Activated naive CD4-positive, alpha-beta T cell treated with anti-CD3 and anti-CD28 coated beads, Interleukin-2, amount 50 U/mL, for 72 hours (primary cell): ENCODE measurements at places on chromosomes 12 and 14. TPM values are rescaled to one million over a fixed set of nuclear protein-coding genes. Genes with fewer than 3 reads are reported as not detected.

DNA sequence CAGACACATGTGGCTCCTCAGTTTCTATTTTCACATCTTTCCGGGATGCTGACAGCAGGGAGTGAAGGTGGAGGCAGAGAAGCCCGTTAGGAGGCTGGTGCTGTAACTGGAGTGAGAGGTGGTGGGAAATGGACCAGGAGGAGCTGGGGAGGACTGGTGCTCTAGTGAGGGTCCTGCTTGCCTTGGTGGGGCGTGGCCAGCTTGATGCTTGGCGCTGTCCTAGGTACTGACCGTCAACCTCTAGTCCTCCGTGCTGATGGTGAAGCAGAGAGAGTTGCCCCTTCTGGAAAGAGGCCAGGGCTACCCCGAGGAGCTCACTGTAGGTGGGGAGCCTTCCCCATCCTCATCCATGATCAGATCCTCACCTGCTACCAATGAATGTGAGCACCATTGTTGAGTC lies 1.4 kb downstream of the TRMT61A start:
- no peak for DNase-seq

DNA sequence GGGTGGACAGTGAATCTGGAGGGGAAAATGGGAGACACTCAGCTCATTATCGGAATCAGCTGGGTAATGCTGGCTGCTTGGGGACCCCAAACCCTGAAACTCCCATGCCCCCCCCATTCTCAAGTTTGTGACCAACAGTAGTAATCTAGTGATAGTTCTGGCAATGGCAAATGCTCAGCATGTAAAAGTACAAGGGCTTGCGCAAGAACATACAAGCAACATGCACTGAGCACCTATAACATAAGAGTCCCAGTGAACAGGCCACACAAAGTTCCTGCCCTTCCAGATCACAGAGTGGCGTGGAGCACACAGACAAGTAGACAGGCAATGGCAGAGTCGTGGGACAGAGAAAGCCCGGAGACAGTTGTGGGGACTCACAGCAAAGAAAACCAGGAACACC lies 407.9 kb downstream of the MED13L start:
- no peak for DNase-seq

- no peak for DNase-seq
Measured at GRCh38 chr12:75444429-75445136, 36.0 kb upstream of the GLIPR1 start.

GRCh38 chr12:67515679-67516340 lies 132.7 kb upstream of the DYRK2 start:
- no peak for DNase-seq

GRCh38 chr12:29234965-29235626 lies 86.0 kb downstream of the FAR2 start:
- no peak for DNase-seq

DNA sequence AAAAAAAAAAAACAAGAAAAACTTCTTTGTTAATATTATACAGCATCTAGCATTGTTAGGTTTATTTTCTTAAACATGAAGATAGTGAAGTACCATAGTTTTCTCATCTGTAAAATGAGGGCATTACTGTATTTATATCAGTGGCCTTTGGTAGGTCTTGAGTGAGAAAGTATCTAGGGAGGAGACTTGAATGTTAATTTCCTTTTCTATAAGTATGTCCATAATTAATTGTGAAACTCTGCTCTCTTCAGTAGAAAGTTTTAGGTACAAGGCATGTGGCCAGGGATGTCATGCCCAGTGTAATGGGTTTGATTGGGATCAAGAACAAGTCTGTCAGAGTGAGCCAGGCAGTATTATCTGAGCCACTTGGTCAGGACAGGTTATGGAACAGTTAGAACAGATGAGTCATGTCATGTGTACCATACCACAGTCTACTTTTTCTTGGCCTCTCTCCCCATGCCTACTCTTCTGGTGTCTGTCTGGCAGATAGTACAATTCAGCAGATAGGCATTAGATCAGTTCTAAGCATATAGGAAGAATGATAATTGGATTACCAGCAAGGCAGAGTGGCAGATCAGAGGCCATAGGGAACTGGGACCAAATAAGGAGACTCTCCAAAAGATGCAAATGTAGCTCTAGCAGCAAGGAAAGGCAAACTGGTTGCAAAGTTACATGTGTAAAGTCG lies 30.4 kb downstream of the FBXO34 start:
- DNase-seq = no peak

DNA sequence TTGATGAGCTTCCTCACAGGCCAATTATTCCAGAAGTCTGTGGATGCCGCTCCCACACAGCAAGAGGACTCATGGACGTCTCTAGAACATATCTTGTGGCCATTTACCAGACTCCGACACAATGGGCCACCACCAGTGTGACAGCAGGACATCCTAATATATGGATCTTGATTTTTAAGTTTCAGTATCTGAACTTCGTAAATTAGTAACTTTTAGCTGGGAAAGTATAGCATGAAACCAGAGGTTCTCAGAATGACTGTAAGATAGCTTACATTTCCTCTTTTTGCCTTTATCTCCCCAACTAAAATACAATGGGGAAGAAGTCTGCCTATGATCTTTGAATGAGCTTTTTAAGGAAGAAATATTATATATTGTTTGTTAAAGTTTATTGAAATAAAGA lies 87.0 kb downstream of the DNAI7 start:
- DNase-seq = no peak

GRCh38 chr14:41805633-41806032 lies 199.0 kb downstream of the LRFN5 start:
- no peak for DNase-seq

DNA sequence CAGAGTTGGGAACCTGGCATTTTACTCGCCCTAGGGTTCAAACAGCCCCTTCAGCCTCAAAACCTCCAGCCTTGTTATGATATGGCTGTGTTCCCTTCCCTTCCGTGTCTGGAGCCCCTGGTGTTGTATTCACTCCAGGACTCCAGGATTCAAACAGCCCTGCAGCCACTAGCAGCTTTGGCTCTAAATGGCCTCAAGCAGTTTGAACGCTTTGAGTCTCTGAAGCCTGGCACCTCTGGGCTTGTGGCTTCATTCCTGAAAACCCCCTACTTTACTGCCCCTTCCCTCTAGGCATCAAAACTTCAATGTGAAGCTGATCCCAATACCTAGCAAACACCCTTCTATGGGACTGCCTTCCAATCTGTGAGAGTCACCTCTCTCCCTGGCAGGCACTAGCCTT lies 67.9 kb upstream of the RMST start:
- no peak for DNase-seq

GRCh38 chr12:4431866-4432265 lies 13.7 kb downstream of the FGF6 start:
- DNase-seq = no peak

GPD1 gene
- 0.35 TPM for total RNA-seq

RAD51AP1 gene
- 50.7 TPM for total RNA-seq
